Dermis blood vessel endothelial cell (primary cell): ENCODE measurements at places on chromosomes 13 and 19. TPM values are rescaled to one million over a fixed set of nuclear protein-coding genes. Genes with fewer than 3 reads are reported as not detected.
A peak's percentile ranks its signal among the peaks of the same experiment; 100 is the strongest.

DNA sequence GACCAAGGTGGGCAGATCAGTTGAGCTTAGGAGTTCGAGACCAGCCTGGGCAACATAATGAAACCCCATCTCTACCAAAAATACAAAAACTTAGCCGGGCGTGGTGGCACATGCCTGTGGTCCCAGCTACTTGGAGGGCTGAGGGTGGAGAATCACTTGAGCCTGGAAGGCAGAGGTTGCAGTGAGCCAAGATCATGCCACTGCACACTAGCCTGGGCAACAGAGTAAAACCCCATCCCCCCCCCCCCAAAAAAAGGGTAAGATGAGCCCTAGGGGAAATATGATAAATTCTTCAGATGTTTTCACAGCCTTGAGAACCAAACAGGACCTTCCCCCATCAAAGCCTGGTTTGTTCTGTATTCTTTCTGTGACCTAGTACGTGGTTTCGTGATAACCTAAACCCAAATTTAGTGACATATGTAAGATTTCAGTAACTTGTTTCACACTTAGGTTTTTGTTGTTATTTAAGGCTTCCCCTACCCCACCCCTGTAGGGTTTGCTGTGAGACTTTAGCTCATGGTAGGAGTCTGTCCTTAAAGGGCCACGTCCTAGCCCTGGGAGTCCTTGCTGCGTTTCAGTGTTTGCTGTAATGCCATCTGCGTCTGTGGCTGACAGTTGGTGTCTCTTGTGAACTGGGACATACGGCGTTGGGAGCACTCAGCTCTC is 49.6 kb downstream of the MYO9B start:
- no peak for DNase-seq

DNA sequence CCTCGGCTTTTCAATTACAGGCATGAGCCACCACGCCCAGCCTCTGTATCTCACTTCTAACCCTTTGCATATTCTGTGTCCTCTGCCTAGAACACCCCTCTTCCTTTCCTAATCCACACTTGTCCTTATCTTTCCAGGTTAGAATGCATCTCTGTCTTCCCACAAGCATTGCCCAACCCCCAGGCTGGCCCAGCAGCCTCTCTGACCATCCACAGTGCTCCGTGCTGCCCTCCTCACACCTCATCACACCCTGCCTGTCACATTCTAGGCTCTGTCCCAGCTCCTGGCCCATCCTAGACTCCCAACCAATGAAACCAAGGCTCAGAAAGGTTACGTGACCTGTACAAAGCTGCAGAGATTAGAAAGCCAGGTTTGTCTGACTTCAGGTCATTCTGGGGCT is 11.3 kb downstream of the JAK3 start:
- no peak for DNase-seq

DNA sequence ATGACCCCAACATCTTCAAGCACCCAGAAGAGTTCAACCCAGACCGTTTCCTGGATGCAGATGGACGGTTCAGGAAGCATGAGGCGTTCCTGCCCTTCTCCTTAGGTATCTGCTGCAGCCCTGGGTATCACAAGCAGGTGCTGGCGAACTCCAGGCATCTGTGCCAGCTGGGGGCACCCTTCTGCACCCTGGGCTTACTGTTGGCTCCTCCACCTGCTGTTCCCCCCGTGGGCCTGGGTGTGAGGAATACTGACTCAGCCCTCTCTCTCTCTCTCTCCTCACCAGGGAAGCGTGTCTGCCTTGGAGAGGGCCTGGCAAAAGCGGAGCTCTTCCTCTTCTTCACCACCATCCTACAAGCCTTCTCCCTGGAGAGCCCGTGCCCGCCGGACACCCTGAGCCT is 13.0 kb downstream of the CYP2S1 start:
- DNase-seq, result no peak

DNA sequence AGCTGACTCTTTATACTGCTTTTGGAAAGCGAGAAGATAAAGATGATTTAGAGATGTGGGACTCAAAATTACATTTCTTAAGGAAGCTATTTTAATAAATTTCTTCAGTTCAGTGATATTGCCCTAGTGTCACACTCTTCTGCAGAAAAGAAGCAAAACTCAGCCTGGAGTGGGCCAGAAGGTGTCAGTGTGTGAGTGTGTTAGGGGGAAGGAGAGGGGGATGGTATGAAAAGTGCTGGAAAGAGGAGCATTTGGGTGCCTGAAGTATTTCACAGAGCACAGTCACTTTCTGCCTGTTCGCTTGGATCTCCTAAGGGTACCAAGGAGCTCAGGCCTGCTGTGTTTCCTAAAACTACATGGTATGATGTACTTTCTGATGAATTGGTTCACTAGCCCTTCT is 84.5 kb upstream of the FRY start:
- no peak for DNase-seq

DNA sequence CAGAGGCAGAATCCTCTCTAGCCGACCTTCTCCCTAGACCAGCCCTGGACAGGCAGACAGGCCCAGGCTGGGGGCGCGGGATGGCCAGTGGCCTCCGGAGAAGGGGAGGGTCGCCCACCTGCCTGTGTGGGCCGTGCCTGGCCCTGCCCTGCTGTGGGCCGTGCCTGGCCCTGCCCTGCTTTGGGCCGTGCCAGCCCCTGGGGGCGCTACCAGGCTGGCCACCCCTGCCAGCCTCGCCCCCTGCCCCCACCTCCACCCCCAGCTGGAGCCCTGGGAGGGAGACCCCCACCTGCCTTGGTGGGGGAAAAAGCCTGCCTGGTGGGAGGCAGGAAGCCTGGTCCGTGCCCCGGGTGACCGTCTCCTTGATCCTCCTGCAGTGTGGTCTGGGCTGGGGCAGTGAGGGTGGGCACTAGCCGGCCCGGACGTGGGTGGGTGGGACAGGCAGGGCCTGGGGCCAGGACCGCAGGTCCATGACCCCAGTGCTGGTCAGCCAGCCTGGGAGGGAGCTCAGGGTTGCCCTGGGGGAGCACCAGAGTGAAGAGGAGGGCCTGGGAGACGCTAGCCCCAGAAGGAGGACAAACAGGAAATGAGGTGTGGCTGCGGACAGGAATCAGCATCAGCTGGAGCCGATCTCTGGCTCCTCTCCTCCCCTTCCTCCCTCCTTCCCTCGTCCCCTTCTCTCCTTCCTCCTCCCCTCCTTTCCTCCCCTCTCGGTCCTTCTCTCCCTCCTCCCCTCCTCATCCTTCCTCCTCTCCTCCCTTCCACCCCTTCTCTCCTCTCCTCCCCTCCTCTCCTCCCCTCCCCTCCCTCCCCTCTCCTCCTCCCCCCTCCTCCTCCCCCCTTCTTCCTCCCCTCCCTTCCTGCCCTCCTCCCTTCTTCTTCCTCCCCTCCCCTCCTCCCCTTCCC is 5.1 kb upstream of the MKNK2 start:
- DNase-seq, result peak; percentile 56

- DNase-seq, result no peak
Measured at GRCh38 chr19:5196832-5197231, 143.8 kb downstream of the PTPRS start.

- no peak for DNase-seq
Measured at GRCh38 chr13:40061466-40062450, 406.3 kb downstream of the COG6 start.

- no peak for DNase-seq
Measured at GRCh38 chr19:5050067-5050656, 81.2 kb downstream of the KDM4B start.

DNA sequence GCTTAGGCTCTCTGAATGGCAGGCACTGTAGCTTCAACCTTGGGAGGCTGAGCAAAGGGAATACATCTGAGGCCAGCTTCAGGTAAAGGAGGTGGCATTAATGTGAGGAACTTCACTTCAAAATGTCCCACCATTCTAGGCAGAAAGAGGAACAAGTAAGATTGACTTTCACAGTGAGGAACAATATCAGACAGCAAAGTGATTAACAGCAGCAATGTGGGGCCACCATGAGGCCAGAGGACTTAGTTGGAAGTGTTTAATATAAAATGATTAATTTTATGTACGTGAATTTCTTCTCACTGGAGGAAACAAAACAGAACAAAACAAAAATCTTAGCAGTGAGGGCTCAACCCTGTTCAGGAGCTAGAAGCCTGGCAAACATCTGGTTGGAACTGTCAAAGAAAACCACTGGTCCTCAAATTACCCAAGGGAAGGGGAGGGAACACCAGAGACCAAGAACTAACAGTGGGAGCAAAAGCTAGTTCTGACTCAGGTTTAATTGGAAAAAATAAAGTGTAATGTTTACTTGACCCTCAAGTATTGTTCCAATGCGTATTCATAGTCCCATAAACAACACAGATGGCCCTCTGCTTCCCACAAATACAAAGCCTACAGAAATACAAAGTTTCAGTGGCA is 43.9 kb upstream of the FRY start:
- DNase-seq, result no peak

- DNase-seq, result no peak
Measured at GRCh38 chr19:11418549-11419506, at the start of gene RGL3. Gene RGL3 (minus strand): TSS chr19:11419314. CDS start chr19:11419278, 36 bp downstream.

DNA sequence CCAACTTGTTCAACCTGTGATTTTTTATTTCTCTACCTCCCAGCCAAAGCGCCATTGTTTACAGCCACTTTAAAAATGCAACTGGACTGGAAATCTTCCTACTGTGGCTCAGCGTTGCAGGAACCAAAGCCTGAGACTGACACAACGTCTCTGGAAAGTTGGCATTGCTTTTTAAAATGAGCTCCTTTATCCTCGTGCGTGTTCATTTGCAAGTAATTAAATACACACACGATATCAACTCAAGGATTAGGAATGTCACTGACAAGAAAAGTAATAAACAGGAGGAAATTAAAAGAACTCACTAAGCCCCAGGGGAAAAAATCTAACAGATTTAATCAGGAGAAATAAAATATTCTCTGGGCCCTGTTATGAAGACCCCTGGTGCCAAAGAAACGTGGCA is 184.6 kb upstream of the IRS2 start:
- no peak for DNase-seq

DNA sequence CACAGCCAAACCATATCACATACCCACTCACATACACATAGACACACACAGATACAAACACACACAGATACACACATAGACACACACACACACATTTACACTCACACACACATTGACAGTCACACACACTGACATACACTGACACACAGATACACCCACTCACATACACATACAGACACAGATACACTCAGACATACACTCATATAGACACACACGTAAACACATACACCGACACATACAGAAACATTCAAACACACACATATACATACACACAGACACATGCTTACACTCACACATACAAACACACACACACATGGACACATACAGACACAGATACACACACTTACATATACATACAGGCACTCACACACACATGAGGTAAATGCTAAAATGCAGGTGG is 30.2 kb downstream of the GJA3 start:
- DNase-seq, result no peak

DNA sequence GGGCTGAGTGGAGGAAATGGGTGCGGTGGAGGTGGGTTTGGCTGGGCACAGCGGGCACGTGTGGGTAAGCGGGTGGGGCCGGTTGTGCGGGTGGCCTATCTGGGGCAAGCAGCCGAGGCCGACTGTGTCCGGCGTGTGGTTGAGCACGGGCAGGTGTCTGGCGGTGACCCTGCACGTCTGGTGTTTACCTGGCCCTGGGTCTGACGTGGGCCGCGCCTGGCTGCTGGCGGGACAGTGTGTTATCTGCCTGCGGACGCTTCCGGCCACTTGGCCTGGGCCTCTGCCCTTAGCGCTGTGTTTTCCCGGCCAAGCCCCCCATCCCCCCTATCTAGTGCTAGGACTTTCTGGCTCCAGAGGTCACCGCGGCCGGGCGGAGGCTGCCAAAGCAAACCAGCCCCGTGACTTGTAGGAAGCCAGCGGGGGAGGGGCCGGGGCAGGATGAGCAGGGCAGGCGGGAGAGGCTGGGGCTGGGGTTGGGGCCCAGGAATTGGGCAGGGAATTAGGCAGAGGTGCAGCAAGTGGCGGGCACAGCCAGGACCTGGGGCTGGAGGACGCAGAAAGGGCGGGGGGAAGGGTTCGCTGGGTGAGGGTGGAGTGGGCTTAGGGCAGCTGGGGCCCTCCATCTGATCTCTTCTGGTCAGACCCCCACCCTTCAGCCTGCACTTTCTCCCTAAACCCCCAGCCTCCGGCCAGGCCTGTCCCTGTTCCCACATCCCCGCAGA is 534 bp upstream of the HPN start:
- DNase-seq, result peak; percentile 57

DNA sequence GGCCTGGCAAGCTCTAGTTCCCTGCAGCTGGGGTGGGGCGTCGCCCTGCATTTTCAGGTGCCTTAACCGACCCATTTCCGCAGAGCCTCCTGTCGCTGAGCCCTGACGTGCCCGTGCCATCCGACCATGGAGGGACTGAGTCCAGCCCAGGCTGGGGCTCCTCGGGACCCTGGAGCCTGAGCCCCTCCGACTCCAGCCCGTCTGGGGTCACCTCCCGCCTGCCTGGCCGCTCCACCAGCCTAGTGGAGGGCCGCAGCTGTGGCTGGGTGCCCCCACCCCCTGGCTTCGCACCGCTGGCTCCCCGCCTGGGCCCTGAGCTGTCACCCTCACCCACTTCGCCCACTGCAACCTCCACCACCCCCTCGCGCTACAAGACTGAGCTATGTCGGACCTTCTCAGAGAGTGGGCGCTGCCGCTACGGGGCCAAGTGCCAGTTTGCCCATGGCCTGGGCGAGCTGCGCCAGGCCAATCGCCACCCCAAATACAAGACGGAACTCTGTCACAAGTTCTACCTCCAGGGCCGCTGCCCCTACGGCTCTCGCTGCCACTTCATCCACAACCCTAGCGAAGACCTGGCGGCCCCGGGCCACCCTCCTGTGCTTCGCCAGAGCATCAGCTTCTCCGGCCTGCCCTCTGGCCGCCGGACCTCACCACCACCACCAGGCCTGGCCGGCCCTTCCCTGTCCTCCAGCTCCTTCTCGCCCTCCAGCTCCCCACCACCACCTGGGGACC is 1.2 kb downstream of the ZFP36 start:
- DNase-seq, result peak; percentile 33

DNA sequence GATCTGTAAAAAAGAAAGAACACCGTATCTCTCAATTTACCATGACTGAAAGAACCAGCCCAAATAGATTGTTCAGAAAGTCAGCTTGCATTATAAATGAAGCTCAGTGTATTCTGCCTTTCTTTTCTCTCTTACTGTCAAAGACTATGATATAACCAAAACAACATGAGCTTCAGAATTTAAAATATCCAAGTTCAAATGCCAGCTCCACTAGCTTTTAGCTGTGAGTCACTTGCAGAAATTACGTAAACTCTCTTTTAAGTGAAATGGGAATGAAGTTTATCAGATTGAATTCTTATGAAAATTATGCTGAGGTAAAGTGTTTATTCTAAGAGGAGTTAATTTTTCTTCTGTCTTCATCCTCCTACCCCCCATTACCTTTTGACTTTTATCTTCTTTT is 20.0 kb upstream of the POSTN start:
- DNase-seq, result no peak

The PIK3R2 gene
- 4.8 and 9.7 TPM in 2 replicates for total RNA-seq

The HRC gene
- total RNA-seq, result not detected in 2 replicates

The CEACAM6 gene
- not detected in 2 replicates for total RNA-seq

The WBP4 gene
- 9.1 and 9.5 TPM in 2 replicates for total RNA-seq

The MISP gene
- 0.05 TPM in 1 of 2 replicates, not detected in the other for total RNA-seq

The KLHL1 gene
- not detected in 2 replicates for total RNA-seq

The OCEL1 gene
- total RNA-seq, result 3.8 and 4.4 TPM in 2 replicates

The ZNF564 gene
- 8.4 and 13.3 TPM in 2 replicates for total RNA-seq

The OR2Z1 gene
- total RNA-seq, result not detected in 2 replicates

The LIG4 gene
- total RNA-seq, result 16.2 and 17.2 TPM in 2 replicates

The ZNF560 gene
- total RNA-seq, result 0.14 and 0.68 TPM in 2 replicates

The SYNGR4 gene
- total RNA-seq, result not detected in 2 replicates
